ENCODE measurements at places on chromosomes 4 and X.
A peak's percentile ranks its signal among the peaks of the same experiment; 100 is the strongest.

DNA sequence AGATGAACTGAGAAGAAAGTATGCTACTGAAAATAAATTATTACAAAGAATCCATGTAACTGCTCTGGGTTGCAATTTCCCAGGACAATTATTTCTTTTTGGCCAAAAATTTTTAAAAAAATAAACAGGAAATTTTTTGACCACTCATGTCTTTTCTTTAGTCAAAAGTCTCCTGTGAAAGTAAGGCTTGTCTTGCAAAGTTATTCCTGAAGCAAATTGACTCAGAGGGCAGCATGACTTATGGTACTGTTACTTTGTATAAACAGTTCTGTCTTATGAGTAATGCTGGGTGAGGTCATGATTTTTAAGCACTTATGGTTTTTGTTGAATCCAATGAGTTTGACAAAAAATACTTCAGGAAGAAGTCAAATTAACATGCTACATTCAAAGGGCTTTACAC is 292.8 kb upstream of the ARSJ start:
- DNase-seq: peak; percentile 56

GRCh38 chr4:152419809-152420208 is 116.1 kb downstream of the FBXW7 start:
- DNase-seq: no peak

- no peak for DNase-seq
These were observed 24.8 kb upstream of the ACSL1 start for GRCh38 chr4:184850431-184851199.

DNA sequence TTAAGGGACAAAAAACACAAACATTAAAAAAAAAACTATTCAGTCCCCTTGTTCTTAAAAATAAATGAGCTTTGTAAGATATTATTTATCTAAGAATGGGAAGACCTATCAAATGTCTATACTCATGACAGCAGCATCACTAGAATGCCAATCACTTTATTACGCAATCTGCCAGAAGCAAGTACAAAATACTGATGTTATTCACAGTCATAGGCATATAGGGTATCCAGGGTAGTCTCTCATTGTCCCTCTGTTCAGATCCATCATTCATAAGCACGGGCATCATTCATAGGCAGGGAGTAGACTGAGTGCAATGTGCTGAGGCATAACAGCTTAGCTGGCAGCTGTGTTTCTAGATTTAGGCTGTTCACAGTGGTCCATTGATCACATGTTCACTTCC is 109.1 kb downstream of the EPHA5 start:
- no peak for DNase-seq

DNA sequence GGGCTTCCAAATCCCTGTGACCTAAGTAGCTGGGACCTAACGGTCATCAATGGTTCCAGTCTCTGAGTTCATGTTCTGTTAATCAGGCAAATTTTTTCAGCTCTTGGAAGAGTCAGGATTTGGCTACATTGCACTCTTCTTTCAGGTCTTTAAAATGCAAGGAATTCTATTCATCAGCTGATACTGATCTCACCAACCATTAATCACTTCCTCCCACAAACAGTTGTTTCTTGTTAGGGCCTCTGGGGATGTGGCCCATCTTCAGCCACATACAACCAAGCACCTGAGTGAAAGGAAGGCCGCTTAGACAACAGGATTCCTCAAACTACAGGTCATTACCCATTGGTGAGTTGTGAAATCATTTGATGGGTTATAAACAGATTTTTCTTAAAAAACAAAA is 71.7 kb downstream of the FANCB start:
- no peak for DNase-seq

DNA sequence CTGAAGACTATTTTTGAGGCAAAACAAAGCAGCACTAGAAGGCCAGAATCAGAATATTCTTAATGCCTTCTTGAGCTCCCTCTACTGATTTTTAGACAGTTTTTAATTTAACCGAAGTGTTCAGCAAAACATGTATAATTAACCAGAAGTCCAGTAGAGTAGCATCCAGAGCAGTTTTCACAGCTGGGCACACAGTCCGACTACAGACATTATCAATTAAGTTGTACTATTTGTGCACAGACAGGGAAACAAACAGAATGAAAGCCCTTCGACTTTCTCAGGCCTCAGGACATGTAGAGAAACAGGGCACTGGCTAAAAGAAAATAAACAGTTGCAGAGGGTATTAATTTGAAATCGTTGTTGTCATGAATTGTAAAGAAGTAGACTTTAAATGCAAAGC is 11.9 kb downstream of the FSTL5 start:
- DNase-seq: no peak

- DNase-seq: no peak
These were observed 83.6 kb downstream of the REPS2 start for GRCh38 chrX:17030092-17030491.

- DNase-seq: no peak
These were observed 467.4 kb downstream of the TRIML1 start for GRCh38 chr4:188606635-188607034.

DNA sequence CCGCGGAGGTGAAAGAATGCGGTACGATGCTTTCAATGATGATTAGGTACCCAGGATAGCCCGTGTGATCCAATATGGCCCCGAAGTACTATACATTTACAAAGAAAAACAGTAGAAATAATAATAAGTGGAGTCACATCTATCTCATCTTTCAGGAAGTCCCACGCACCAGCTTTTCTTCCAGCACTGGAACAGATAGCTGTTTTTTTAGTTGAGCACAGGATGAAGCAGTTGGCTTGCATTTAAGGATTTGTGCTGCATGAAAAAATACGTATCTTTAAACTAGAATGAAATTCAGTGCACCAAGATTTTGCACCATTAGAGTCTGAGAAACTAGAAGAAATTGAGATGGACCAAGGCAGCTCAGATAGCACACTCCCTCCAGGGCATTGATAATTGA is 44.1 kb downstream of the SMIM20 start:
- no peak for DNase-seq

DNA sequence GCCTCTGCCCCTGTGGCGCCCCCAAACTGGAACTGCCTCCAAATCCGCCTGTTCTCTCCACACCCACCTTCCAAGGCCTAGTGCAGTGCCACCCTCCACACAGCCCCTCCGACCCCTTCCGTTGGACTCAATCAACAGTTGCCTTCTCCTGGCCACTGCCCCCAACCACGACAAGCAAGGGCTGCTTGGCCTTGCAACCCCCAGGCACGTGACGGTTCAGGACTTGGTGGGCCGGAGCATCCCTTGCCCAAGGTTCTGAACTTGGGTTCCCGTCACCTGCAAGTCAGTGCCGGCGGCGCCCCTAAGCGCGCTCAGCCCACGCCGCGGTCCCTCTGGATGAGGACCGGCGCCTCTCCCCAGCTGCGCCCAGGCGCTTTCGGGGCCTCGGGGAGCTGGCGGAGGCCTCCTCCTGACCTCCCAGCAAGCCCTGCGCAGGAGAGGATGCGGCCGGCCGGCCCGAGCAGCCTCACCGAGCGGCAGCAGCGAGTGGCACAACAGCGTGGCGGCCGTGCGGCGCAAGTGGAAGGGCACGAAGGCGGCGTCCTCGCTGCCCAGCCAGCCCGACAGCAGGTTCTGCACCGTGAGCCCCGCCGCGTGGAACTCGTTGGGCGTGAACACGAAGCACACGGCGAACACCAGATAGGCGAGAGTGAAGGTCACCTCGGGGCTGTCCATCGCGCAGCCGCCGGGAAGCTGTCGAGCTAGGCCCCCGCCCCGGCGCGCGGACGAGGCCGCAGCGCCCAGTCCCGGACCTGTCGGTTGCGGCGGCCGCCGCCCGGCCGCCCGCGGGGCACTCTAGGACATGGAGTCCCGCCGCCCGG is 750 bp downstream of the TMEM129 start:
- DNase-seq: no peak

DNA sequence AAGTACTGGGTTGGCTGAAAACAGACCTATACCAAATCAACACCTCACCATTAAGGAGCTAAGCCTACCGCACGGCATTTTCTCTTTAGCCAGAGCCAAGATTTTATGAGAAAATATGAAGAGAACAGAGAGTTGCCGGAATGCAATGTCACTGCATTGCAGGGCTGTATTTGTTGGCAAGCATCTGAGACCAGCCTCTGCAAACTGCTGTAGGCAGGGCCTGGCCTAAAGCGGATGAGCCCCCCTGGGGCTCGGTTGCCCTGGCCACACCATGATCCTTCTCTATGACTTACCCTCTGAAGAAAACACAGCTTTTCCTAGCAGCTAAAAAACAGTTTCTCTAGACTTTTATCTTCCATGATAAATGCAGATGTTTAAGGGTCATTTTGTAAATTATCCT is 120.5 kb upstream of the SORBS2 start:
- no peak for DNase-seq

- no peak for DNase-seq
These were observed 1079.5 kb upstream of the INTU start for GRCh38 chr4:126553248-126553647.

DNA sequence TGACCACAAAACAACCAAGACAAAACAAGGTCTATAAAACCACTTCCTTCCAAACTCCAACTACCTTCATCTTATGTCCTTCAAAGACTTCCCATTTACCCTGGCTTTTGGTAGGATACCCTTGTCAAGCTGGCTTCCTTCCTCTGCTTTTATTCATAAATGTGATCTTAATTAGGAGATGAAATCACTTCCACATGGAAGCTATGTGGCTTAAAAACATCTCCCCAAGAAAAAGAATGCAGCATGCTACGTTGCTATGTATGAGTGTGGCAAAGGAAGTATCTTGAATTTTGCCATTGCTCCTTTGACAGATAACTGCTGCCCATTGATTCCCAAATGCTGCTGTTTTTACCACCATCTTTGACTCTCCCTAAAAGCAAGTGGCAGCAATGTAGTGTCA is 46.4 kb upstream of the VEGFD start:
- DNase-seq: no peak

DNA sequence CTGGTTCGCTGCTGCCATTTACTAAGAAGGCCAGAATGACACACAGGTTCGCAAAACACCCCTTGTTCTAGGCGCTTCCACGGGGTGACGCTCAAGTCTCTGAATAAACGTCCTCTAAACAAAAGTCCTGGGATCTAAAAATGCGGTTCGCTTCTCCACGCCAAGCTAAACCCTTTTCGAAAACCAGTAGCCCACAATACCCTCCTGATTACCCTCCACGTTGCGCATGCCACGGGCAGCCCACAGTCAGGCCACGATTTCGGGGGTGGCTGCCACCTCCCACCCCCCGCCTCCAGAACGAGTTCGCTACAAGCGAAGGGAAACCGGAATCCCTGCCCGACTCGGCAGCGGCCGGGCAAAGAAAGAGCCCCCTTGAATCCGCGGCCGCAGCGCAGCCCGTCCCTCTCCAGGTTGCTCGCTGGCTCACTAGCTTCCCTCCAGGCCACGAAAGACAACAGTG is 423 bp downstream of the RPL39 start:
- DNase-seq: no peak

GRCh38 chr4:163666332-163666873 is 171.9 kb downstream of the TMA16 start:
- DNase-seq: no peak

GRCh38 chr4:80419946-80420345 is 84.4 kb downstream of the CFAP299 start:
- no peak for DNase-seq

DNA sequence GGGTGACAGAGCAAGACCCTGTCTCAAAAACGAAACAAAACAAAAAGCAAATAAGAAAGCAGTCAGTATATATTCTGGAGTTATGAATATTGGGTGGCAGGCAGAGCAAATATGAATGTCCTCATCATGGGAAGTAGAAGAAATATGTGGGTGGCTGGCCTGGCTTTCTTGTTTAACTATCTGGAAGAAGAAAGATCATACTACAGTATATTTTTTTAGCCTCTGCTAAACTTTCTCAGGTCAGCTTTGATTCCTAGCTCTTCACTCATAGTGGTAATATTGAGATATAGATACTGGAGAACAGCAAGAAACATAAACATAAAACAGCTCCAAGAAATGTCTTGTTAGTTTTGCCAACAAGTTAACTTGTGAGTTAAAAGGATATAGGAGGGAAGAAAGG is 192.5 kb downstream of the SOWAHB start:
- no peak for DNase-seq

DNA sequence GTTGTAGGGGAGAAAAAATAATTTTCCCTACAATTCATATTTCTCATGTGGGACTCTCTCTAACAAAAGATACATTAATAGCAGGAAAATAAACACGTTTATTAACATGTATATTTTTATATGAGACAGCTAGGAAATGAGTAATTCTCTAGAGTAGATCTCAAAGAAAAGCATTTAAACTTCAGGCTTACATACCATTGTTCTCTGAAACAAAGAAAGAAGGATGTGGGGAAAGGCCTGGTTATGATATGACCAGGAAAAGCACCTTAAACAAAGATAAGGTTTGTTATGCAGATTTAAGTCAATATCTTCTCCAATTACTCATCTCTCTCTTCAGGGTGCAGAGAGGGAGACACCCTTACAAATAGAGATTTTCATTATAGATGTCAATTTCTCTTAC is 131.3 kb downstream of the SLC7A11 start:
- DNase-seq: peak; percentile 63

- no peak for DNase-seq
These were observed 40.4 kb upstream of the NOCT start for GRCh38 chr4:138975225-138975624.

DNA sequence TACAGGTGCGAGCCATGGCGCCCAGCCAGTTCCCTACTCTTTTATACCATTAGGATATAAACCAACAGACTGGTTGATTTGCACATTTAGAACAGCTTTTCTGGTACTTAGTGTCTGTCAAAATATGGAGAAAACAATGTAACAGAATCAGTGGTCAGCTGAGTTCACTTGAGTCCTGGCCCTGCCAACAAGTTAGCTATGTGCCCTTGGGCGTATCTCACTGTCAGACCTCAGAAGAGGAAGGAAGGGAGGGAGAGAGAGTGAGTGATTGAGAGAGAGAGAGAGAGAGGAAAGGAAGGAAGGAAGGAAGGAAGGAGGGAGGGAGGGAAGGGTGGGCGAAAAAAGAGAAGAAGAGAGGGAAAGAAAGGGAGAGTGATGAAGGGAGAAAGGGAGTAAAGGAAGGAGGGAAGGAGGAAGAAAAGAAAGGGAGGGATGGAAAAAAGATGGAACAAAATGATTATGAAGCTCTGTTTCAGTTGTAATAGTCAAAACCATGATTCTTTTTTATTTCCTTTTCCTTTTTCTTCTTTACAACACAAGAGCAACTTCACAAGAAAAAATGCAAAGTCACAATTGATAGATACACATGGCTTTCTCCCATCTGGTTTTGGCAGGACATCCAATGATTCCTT is 55.7 kb upstream of the PDGFRA start:
- no peak for DNase-seq

- no peak for DNase-seq
These were observed 22.9 kb upstream of the SGMS2 start for GRCh38 chr4:107801766-107802211.
